Activated CD8-positive, alpha-beta memory T cell treated with anti-CD3 and anti-CD28 coated beads for 1 hour (primary cell): ENCODE measurements at places on chromosomes 5 and 9.
A peak's percentile ranks its signal among the peaks of the same experiment; 100 is the strongest.

DNA sequence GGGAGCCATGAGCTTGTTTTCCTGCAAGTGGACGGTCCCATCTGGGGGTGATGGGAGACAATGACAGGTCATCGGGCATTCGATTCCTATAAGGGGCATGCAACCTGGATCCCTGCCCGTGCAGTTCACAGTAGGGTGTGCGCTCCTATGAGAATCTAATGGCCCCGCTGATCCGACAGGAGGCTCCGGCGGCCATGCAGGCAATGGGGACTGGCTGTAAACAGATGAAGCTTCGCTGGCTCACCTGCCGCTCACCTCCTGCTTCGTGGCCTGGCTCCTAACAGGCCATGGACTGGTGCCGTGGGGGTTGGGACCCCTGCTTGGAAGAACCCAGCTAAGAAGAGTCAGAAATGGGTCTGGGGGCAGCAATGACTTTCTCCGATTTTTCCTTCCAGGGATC is 21.0 kb downstream of the PAEP start:
- DNase-seq: no peak

DNA sequence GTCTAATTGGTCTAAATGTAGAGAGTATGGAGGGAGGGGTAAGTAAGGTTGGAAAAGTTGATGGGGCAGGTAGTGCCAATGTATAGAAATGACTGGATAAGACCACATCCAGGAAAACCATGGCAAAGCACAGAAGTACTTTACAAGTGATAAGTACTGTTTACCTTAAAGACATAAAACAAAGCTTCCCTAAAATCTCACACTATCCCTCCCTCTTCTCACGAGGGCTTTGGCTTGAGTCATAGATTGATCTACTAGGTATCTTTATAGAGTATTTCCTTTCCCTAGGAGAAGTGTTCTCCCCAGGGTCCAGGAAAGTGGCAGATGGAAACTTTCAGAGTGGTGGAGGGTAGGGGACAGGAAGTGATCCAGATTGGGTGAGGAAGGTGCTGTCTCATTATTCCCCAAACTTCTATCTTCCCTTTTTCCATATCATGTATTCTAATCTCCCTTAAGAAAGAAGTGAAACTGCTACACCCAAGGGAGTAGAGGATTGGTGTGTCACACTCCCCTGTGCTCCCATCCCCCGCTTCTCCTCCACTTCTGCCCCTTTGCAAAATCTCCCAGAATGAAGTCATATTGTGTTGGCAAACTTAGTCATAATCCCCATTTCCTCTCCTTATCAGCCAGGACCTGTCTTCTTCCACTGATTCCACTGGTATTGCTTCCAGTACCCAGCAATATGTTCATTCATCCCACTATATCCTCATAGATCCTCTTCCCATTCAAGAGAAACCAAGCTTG is 14.6 kb downstream of the IL33 start:
- DNase-seq: no peak

GRCh38 chr9:87518702-87519335 is 21.2 kb downstream of the DAPK1 start:
- DNase-seq: no peak

GRCh38 chr5:179777909-179778308 is 15.9 kb upstream of the LTC4S start:
- DNase-seq: no peak

- no peak for DNase-seq
Measured at GRCh38 chr5:61523073-61523472, 191.0 kb downstream of the ZSWIM6 start.

GRCh38 chr5:143234162-143234842 is 169.2 kb downstream of the NR3C1 start:
- DNase-seq: no peak

GRCh38 chr5:157546456-157547100 is 29.0 kb downstream of the ADAM19 start:
- no peak for DNase-seq

DNA sequence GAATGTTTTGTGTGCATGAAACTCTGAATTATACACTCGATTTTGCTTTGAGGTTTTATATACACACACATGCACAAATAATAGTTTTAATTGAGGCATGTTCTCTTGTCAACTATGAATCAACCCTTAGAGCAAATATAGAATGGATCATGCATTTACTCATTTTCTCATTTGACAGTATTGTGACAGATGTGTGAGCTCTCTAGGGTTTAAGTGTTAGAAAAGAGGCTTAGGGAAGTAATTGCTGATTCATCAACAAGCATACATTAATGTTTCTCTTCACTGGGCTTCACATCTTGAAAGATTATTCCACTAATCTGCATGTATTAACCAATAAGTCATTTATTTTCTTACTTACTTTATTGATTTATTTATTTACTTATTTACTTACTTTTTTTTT is 1356.8 kb upstream of the ACO1 start:
- DNase-seq: no peak

GRCh38 chr5:113608113-113608596 is 94.7 kb downstream of the YTHDC2 start:
- DNase-seq: no peak

GRCh38 chr5:72179816-72180440 is 72.7 kb downstream of the MAP1B start:
- no peak for DNase-seq

DNA sequence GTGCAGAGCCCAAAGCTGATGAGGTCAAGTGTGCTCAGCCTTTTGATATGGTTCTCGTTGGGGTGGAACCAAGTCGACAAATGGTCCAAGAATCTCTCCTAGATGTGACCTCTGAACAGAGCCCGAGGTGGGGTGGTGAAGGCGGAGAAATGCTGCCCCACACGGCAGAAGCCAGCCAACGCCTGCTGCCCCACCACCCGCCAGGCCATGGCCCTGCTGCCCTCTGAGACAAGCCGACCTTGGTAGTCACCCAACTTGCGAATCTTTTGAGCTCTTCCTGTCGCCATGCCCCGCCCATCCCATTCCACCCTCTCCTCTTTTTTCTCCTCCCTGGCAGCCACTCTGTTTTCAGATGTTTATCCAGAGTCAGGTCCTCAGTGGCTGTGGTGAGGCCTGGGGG is 91.5 kb upstream of the EGFLAM start:
- DNase-seq: no peak

- peak; percentile 8 for DNase-seq
Measured at GRCh38 chr5:1343931-1344901, 683 bp downstream of the CLPTM1L start.

- DNase-seq: no peak
Measured at GRCh38 chr5:73748510-73749400, 122.8 kb downstream of the ARHGEF28 start.

GRCh38 chr5:14296533-14297331 is 153.6 kb downstream of the TRIO start:
- no peak for DNase-seq

- no peak for DNase-seq
Measured at GRCh38 chr9:14939378-14939777, 29.1 kb upstream of the FREM1 start.

GRCh38 chr9:13450723-13451122 is 171.2 kb upstream of the MPDZ start:
- DNase-seq: no peak

- no peak for DNase-seq
Measured at GRCh38 chr9:134424818-134425217, 98.6 kb downstream of the RXRA start.

DNA sequence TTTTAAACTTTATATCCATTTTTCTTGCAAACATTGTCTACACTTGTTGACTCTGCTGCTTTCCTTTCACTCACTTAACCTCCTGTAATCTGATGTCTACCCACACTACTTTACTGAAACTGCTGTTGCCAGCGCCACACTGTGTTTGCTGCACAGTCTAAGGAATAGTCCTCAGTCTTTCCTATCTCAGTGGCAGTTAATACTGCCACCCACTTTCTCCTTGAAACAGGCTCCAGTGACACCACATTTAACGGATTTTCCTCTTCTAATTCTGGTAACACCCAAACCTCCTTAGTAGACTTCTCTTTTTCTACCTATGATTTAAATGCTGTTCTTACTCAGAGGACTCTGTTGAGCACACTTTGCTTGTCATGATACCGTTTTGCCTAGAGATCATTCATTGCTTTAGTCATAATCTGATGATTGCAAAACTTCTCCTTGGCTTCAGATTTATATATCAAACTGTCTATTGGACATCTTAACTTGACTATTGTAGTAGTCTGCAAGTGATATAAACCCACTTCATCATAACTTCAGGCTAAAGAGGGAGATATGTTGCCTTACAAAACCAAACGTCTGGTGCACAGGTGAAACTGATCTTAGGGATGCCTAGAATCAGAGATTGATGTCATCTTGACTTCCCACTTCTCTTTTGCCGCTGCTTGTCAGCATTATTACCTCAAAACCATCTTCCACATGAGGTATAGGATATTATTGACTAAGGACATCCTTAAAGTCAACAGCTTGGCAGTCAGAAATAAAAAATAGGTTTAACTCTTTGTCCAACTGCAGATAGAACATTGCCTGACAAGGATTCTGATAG is 94.1 kb downstream of the CDC42SE2 start:
- no peak for DNase-seq

GRCh38 chr5:9263656-9264055 is 282.2 kb downstream of the SEMA5A start:
- DNase-seq: no peak

GRCh38 chr5:170623576-170624181 is 119.9 kb downstream of the KCNIP1 start:
- DNase-seq: no peak

- DNase-seq: no peak
Measured at GRCh38 chr9:130129432-130130061, 42.7 kb upstream of the NCS1 start.

DNA sequence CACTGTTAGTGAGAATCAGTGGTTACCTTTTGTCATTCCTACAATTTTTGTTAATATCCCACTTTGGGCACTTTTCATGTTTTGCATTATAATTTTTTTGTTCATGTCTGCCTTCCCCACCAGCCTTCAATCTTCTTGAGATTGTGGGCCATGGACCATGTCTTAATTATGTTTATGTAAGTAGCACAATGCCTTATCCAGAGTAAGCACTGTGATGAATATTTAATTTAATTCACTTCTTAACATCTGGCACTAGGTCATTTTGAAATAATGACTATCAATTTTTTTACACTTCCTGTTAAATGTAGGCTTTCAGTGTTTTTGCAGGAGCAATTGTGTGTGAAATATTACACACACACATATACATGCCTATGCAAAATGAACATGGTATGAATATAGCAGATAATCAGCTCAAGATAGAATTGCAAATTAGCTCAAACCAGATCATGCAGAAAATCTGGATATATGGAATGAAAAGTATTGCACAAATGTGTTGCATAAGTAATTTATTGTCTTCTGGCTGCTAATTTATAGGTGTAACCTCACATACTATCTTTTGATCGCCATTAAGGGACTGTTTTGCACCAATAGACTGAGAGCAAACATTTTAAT is 5.3 kb upstream of the SHOC1 start:
- DNase-seq: no peak

- no peak for DNase-seq
Measured at GRCh38 chr9:120289098-120289497, 290.9 kb downstream of the CDK5RAP2 start.

DNA sequence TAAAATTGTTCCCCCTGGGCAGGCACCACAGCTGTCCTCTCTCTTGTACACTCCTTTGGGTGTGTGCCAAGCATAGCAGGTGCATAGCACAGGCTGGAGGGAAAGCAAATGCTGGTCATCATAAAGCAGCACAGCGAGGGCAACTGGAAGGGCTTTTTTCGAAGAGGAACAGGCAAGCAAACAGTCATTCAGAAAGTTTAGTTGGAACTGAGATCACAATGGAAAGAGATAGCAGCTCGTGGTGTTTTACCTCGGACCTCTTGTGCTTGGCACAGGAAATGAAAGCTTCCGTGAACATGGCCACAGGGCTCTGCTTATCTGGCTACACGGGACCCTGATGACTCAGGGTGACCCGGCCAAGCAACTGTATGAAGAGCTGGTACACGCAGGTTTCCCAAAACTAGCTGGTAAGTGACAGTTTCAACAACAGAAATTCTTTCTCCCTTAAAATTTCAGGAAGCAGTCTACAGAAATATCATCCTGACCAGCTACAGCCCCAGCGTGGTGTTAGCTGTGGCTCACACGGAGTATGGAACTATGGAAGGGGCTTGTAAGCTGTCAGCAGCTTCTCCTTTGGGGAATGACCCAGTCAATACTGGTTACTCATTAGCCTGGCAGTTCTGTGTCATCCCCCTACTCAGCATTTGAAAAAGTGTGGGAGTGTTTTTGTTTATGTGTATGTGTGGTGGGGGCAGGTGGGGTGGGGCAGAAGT is 48.1 kb downstream of the POC5 start:
- no peak for DNase-seq

GRCh38 chr9:75128535-75128934 is 40.2 kb downstream of the OSTF1 start:
- DNase-seq: no peak

DNA sequence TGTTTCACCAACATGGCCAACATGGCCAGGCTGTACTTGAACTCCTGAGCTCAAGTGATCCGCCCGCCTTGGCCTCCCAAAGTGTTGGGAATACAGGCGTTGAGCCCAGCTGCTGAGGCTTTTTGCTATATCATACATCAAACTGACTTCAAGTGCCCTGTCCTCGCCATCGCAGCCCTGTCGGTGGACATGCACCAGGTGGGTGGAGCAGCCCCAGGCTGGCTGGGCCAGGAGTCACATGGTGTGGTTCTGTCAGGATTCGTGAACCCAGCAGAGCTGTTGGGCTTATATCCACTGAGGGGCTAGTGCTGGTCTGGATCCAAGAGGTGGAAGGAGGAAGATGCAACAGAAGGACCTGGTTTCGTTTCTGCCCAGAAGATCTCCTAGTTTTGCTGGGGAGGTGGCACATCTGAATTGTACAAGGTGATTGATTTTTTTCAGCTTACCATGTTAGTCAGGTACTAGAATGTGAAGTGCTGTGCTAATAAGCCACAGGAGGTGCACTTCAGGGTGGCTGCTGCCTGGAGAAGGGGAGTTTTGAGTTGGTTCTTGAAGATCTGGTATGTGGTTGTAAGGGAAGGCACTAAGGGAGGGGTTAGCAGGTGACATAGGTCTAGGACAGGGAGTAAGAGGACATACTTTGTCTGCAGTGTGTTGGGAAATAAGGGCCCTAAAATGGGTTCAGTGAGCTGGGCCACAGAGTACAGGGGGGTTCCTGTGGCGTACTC is 16.1 kb downstream of the PCBD2 start:
- no peak for DNase-seq

DNA sequence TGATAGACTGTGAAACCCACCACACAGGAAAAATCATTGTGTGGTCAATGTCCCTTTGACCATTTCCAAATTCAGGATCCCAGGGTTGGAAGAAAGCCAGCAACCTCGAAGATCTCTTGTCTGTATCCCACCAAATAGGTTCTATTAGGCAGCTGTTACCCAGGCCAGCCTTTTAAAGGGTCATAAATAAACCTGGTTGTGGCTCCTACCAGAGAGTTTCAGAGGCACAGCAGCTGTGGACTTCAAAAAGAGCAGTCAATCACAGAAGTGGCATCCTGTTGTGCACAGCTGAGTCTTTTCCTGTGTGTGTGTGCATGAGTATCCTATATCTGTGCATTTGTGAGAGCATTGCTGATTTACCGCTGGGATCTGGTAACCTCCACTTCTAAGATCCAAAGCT is 23.7 kb upstream of the OR2S2 start:
- DNase-seq: no peak

DNA sequence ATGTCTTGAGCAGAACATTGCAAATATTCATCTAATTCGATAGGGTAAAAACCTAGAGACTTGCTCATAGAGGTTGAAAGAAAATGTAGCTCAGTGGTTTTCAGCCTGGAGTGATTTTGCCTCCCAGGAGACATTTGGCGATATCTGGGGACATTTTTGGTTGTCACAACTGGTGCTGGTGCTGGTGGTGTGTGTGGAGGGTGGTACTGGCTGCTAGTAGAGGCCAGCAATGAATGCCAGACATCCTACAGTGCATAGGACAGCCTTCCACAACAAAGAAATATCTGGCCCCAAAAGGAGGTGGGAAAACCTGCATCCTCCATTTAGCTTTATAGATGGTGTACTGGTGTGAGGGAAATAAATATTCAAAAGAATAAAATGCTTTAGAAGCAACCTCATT is 2.1 kb upstream of the BASP1 start:
- DNase-seq: no peak
